ENCODE measurements at places on chromosomes 2 and 18. TPM values are rescaled to one million over a fixed set of nuclear protein-coding genes. Genes with fewer than 3 reads are reported as not detected.
A peak's percentile ranks its signal among the peaks of the same experiment; 100 is the strongest.

The FTCDNL1 gene
- 0.40 TPM for total RNA-seq

DNA sequence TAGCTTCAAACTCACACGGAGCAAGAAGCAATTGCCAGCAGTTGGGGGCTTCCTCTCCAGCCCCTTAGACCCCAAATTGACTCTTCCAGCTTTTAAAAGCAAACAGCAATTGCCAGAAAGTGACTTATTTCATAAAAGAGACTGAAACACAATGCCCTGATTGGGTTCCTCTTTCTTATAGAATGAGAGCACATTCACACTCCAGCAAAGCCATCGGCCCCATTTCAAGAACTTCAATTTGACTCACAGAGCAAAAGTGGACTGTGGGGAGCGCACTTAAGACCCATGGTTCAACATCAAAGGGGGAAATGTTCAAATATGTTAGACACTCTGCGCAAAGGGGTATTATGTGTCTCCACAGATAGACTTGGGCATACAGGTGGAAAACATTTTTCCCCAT is 484.7 kb downstream of the BCL11A start:
- DNase-seq: no peak

The SERPINB7 gene
- 0.22 TPM for total RNA-seq

The UPP2 gene
- not detected for total RNA-seq

The BCL2 gene
- total RNA-seq: 0.87 TPM

GRCh38 chr18:74196220-74197119 is 48.1 kb downstream of the TIMM21 start:
- peak; percentile 72 for DNase-seq

The MAPK4 gene
- total RNA-seq: not detected

DNA sequence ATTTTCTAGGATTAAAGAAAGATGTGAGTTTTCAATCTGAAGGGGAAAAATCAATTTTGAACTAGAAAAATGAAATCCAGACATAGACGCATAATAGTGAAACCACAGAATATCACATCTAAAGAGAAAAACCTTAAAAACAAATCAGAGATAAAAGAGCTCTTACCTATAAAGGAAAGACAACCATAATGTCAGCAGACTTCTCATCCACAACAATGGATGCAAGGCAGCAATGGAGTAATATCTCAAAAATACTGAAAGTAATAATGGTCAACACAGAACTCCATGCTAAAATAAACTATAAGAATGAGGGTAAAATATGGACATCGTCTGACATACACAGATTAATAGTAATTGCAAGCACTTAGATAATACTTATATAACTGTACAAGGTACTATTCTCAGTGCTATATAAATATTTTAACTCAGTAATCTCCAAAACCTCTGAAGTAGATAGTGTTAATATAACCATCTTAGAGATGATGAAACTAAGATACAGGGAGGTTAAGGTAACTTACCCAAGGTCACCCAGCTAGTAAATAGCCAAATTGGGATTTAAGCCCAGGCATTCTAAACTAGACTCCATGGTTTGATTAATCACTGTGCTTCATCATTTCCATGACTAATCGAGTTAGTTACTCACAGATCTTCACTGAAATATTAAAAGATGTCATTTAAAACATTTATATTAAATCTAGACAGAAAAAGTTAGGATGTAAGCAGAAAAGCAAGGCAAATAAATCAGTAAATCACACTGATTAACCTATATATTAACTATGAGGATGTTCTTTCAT is 89.4 kb upstream of the SPTBN1 start:
- no peak for DNase-seq

DNA sequence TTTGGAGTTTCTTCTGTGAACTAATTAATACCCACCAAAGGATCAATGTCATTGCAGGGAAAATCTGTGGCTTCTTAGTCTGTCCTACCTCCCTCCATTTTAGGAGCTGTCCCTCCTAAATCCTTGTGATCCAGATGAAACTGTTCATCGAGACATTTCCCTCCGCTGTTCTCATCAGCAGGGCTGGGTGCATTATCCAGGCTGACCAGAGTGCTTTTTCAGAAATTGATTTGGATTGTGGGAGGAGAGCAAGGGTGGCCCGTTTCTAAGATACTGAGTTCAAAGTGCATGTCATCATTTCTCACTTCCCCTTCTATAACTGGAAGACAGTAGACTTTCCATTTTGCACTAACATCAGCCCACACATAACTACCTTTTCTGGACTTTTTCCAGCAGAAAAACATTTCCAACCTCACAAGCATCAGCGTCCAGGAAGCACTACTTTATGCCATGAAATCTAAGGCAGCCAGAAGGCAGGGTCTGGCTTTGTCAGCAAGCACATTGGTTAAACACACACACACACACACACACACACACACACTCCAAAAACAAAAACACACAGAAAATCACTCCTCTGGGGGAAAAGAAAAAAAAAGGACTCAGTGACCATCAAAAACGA is 94.1 kb downstream of the ANKRD44 start:
- peak; percentile 39 for DNase-seq

The ST3GAL5 gene
- 2.2 TPM for total RNA-seq

The CTDSP1 gene
- total RNA-seq: 41.2 TPM

The ZAP70 gene
- under 0.01 TPM for total RNA-seq

DNA sequence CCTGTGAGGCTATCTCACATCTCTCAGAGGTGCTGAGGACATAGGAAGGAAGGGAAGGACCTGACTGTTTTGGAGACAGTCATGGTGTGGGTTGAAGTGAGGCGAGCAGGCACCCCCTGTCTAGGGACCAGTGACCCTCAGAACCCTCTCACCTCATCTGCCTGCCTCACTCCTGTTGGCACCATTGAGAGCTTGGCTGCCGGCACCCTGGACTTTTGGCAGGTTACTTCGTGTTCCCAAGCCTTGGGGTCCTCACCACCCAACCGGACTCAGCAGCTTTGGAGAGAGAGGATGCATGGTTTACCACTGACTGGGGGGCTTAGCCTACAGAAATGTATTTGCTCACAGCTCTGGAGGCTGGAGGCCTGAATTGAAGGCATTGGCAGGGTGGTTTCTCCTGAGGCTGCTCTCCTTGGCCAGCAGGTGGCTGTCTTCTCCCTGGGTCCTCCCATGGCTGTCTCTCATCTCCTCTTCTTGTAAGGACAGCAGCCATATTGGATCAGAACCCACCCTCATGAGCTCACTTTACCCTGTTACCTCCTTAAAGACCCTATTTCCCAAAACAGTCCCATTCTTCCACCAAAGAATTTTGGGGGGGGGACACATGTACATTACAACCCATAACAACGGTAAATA is 142.0 kb downstream of the TSN start:
- peak; percentile 22 for DNase-seq

GRCh38 chr18:72555968-72556367 is 11.8 kb upstream of the CBLN2 start:
- DNase-seq: no peak

GRCh38 chr2:172858473-172858745 is 122.8 kb downstream of the RAPGEF4 start:
- peak; percentile 59 for DNase-seq

- DNase-seq: no peak
These were observed 293.7 kb upstream of the ACVR2A start for GRCh38 chr2:147550995-147551731.

The TMEM37 gene
- total RNA-seq: 0.20 TPM

The TCF4 gene
- 536 TPM for total RNA-seq

DNA sequence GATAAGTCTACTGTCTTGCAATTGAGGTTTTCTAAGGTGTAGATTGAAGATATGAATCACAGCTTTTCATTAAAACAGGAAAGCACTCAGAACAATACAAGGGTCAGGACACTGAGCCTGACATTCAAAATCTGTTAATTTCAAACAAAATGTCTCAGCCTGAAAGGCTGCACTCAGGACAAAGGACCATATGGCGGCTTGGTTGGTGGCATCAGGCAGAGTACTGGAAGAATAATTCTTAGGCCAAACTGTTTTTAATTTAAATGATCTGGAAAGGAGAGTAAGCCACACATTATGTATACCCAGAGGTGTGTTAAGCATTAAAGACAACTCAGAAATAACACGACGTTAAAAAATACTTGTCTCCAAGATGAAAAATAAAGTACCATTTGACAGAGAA is 85.9 kb downstream of the SKA1 start:
- DNase-seq: no peak

DNA sequence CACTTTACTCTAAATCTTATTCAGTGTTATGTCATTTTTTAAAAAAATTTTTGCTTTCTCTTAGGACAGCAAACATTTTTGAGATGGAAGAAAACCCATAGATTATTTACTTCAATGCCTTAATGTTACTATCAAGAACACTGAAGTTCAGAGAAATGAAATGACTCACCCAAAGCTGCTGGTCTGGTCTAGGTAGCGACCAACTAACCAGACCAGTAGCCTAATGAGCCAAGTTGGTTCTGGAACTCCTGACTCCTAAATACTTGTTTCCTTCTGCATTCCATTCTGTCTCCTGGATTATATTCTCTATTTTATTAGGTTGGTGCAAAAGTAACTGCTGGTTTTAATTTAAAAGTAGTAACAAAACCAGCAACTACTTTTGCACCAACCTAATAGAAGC is 35.4 kb downstream of the SLC8A1 start:
- no peak for DNase-seq

The CERKL gene
- total RNA-seq: not detected

The B3GNT2 gene
- total RNA-seq: 17.3 TPM

DNA sequence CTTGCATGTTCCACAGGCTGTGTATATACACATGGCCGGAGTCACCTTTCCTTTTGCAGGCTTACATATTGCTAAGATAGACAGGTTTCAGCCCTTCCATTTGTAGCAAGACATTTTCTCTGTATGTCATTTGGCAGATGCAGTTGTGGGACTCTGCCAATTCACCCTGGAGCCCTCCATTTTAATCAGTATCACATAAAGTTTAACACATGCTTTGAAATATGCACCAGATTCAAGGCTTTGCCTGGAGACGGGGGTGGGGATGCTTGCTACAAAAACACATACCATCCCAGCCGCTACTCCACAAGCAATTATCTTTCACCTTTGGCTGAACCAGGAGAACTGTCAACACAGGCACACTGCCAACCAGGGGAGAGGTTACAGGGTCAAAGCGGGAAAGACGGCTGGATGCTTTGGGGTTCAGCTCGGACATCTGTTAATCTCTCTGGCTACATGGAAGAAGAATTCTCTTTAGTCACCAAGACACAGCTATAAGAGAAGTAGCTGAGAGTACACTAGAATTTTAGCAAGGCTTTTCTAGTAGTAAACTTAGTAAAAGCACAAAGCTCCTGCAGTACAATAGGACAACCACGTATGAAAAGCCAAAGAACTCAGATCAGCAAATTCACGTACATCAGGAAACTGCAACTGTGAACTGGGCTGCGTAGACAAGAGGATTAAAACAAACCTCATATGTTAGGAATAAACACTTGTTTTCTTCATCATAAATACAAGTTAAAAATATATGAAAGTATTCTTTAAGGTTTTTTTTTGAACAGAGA is 130.9 kb downstream of the EXOC6B start:
- peak; percentile 74 for DNase-seq

DNA sequence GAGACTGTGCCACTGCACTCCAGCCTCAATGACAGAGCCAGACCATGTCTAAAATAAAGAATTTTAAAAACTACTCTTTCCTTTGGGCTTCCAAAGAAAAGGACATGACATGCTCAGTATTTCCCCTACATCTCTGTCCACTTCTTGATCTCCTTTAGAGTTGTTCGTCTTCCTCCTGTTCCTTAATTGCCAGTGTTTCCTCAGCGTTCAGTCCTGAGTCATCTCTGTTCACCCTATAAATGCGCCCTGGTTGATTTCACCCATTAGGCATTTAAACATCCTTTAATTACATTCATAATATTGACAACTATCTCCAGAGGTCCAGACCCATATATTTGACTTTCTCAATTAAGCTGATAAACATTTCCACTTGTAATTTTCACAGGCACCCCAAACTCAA is 64.0 kb downstream of the AAK1 start:
- peak; percentile 33 for DNase-seq

DNA sequence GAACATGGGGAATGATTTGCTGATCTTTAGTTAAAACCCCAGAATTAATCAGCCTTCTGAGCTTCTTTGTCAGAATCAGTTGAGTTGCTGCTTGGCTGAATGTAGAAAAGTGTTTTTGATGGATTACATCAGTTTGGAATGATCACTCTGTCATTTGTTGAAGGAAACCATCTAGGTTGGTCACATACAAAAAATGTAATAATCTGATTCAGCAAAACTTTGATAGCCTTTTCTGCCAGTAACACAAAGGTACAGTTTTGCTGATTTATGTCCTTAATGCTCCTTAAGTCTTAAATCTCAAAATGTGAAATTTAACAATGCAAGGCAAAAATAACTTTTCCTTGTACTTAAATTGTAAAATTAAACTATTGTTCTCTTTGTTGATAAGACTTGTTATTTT is 74.3 kb downstream of the GALNT13 start:
- DNase-seq: no peak

GRCh38 chr2:181454686-181455450 is 2.3 kb upstream of the ITGA4 start:
- no peak for DNase-seq

- DNase-seq: no peak
These were observed 991.4 kb upstream of the CELF4 start for GRCh38 chr18:38557006-38557405.

The LYPD6B gene
- not detected for total RNA-seq

DNA sequence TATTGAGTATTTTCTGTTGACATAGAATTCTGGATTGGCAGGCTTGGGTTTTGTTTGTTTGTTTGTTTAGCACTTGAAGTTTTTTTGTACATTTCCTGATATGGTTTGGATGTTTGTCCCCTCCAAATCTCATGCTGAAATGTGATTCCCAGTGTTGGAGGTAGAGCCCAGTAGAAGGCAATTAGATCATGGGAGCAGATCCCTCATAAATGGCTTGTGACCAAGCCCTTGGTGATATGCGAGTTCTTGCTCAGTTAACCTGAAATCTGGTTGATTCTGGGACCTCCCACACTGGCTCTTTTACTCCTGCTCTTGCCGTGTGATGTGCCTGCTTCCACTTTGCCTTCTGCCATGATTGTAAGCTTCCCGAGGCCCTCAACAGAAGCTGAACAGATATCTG is 98.0 kb downstream of the PTPN4 start:
- no peak for DNase-seq

The FRZB gene
- total RNA-seq: 0.79 TPM

The ACMSD gene
- not detected for total RNA-seq

DNA sequence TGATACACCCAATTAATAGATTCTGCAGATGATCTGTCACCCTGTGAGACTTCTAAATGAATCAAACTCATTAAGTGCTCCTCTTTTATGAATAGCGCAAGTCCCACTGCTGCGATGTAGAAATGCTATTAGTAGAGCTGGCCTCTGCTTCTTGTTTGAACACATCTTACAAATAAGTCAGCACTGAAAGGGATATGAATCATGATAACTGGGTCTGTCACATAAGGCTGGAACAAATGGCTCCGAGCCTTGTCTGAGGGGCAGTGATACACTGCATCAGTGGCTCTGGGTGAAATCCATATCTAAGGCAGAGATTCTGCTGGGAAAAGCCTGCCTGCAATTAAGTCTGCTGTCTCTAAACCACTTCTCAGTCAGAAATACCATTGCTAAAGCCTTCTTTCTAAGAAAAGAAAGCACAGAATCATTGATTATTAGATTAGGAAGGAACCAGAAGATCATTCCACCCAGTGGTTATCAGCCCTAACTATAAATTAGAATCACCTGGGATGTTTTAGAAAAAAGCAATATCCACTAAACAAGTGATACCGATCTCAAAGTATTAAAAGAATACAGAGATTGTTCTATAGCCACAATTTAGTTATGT is 75.2 kb downstream of the SLC5A7 start:
- no peak for DNase-seq

The RGPD3 gene
- under 0.01 TPM for total RNA-seq

The EMILIN1 gene
- 42.3 TPM for total RNA-seq

The LCT gene
- total RNA-seq: not detected

GRCh38 chr2:108945969-108946368 is 43.1 kb downstream of the EDAR start:
- no peak for DNase-seq
